ENCODE measurements at places on chromosomes 12 and 14.

DNA sequence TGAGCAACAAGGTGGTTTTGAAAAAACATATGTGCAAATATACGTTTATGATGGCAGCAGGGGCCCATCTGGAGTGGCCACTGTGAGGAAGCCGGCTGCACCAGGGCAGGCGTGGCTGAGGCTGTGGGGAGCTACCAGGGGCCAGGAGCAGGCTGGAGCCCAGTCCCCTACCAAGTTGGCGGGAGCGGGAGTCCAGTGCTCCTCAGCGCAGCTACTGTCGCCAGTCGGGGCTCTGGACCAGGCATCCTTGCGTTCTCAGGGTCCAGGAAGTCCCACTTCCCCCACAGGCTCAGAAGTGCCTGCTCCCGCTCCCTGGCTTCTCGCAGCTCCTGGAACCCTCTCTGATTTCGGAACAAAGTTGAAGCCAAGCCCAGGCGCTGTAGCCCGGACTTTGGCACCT lies 1377.5 kb upstream of the FLRT2 start:
- no peak for DNase-seq

DNA sequence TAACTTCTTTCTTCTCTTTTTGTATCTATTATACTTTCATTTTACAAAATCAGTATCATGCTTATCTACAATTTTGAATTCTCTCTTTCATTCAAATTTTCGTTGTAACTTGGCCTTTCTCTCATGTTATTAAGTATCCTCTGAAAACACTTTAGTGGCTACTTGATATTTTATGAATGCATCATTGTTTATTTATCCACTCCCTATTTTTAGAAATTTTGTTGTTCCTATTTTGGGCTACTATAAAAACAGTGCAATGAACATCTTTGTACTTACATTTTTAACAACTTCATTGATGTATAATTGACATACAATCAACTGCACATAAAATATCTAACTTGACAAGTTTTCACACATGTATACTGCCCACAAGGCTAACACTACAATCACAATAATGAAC lies 44.0 kb upstream of the AMIGO2 start:
- DNase-seq, result no peak

DNA sequence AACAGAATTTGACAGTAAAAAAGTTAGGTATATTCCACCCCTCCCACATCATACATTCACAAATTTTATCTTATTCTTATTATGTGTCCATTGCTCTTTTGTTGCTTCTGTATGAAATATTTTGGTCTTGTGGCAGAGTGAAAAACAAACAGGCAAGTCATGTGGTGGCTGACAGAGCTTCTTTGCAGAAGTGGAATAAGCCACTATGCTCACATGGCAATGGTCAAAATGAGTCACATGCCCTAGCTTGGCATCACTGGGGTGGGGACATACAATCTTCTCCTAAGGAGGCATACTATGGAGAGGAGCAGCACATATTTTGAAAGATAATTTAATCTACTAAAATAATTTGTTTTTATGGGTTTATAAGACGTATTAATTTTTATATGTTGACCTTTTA lies 27.7 kb upstream of the CMA1 start:
- no peak for DNase-seq

DNA sequence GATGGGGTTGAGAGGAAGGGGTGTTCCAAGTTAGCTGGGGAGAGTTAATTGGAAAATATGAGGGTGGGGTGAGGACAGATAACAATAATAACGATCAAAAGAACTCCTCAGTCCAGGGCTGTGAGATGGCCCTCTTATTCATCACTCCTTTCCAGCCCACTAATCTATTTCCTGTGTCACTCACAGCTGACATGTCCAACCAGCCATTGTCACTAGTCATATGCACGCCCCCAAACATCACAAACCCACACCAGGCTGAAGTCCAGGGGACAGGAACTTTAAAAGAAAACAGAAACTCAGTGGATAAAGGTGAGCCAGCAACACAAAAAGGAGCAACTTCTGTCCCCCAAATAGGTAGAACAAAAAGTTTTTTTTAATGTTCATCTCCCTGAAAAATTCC lies 911 bp downstream of the CALCOCO1 start:
- no peak for DNase-seq

DNA sequence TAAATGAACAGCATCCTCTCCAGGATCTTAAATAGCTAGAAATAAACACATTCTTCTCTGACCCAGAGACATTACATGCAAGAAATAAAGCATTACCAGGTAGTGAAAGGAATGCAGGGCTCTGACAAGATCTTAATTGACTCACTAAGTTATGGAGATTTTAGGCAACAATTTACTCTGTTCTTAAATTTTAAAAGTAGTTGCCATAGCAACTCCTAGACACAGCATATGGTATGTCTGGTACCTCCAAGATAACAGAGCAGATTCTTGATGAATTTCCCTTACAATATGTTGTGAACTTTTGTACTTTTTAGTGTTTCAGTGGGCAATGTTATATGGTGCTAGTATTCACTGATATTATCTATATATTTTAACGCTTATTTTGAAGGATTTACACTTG lies 76.7 kb upstream of the G2E3 start:
- DNase-seq, result no peak

- DNase-seq, result no peak
These were observed 35.6 kb downstream of the UBE3B start for GRCh38 chr12:109513051-109513450.

Data from NCI-H82 (cell line).